ENCODE measurements at places on chromosomes 7 and 10. TPM values are rescaled to one million over a fixed set of nuclear protein-coding genes. Genes with fewer than 3 reads are reported as not detected.

DNA sequence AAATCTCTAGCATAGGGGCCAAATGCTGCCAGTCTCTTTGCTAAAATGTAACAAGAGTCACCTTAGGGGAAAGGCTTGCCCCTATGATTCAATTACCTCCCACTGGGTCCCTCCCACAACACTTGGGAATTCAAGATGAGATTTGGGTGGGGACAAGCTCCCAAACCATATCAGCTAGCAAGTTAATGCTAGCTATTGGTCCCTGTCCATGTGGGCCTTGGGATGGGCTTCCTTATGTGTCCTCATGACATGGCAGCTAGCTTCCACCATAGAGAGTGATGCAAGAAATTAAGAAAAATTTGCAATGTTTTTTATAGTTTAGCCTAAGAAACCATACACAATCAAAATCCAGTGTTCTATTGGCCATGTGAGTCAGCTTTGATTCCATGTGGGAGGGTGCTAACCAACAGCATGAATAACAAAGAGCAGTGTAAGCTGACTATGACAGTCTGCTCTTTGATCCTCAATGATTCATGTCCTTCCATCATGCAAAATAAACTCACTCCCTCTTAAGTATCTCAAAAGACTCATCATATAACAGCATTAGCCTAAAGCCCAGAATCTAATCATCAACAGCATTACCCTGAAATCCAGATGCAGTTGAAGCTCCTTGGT is 21.7 kb upstream of the ZNF365 start:
- no peak overlapping the region for H3K4me3 ChIP-seq
- H3K27ac ChIP-seq: no peak overlapping the region
- H3K27me3 ChIP-seq: no peaks in the 10 kb centered on the region

GRCh38 chr7:50625360-50625759 is 60.2 kb upstream of the DDC start:
- no peak for DNase-seq
- no peak overlapping the region for H3K27ac ChIP-seq
- H3K27me3 ChIP-seq: peaks cover 11% of the 10 kb centered on the region
- no peak overlapping the region for H3K4me3 ChIP-seq
- no peaks in the 10 kb centered on the region for H3K4me1 ChIP-seq

DNA sequence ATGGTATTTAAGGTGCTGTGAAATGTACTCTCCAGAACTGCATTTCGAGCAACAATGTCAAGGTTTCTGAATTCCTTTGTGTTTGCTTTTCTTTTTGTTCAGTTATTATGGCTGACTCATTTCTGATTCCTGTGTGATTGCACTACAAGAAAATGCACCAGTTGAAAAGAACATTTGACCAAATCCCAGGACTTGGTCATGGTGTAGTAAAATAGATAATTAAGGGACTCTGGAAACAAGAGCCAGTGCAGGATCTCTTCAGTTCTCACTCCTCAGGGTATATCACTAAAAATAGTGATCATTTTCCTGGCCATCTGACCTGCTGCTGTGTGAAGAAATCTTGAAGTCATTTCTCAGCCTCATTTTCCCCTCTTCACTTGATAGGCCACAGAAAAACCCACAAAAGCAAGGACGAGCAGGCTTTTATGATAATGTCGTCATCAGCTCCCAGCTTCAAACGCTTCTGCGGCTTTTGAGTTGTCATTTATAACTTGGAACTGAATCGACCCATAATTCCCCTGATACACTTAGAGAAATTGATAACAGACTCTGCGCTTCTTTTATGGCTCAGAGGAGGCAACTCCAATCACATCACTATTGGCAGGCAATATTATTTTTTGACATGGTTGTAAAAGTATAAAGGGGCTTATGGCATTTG is 274.7 kb downstream of the HDAC9 start:
- H3K4me3 ChIP-seq: no peak overlapping the region
- DNase-seq: no peak
- H3K4me1 ChIP-seq: no peaks in the 10 kb centered on the region
- no peaks in the 10 kb centered on the region for H3K27me3 ChIP-seq

GRCh38 chr10:12869427-12869826 is 132.1 kb downstream of the CCDC3 start:
- H3K27me3 ChIP-seq: no peaks in the 10 kb centered on the region
- no peak for DNase-seq
- H3K4me3 ChIP-seq: no peak overlapping the region
- no peak overlapping the region for H3K27ac ChIP-seq

- H3K27me3 ChIP-seq: no peaks in the 10 kb centered on the region
- no peak overlapping the region for H3K27ac ChIP-seq
- DNase-seq: no peak
These were observed 917.4 kb upstream of the POT1 start for GRCh38 chr7:125847055-125847454.

- no peak overlapping the region for H3K4me3 ChIP-seq
- H3K27ac ChIP-seq: no peak overlapping the region
- H3K27me3 ChIP-seq: no peaks in the 10 kb centered on the region
- no peaks in the 10 kb centered on the region for H3K4me1 ChIP-seq
These were observed 49.7 kb downstream of the SEMA3A start for GRCh38 chr7:84144935-84145334.

The GOT1 gene
- 8.4 TPM for total RNA-seq

The IGFBP1 gene
- total RNA-seq: not detected
